ENCODE measurements at places on chromosomes 3 and 15. TPM values are rescaled to one million over a fixed set of nuclear protein-coding genes. Genes with fewer than 3 reads are reported as not detected.
A peak's percentile ranks its signal among the peaks of the same experiment; 100 is the strongest.

DNA sequence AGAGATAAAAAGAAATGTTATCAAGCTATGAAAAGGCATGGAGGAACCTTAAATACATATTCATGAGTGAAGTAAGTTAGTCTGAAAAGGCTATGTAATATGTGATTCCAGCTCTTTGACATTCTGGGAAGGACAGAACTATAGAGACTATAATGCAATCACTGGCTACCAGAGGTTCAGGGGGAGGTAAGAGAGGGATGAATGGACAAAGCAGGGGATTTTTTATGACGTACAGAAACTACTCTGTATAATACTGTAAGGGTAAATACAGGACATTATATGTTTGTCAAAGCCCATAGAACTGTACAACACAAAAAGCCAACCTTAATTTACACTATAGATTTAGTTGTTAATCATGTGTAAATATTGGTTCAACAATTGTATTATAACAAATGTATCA lies 46.1 kb downstream of the MCTP2 start:
- no peak for DNase-seq

Gene RBP2
- not detected for total RNA-seq

GRCh38 chr3:72355168-72355567 lies 493.1 kb downstream of the SHQ1 start:
- no peak for DNase-seq

DNA sequence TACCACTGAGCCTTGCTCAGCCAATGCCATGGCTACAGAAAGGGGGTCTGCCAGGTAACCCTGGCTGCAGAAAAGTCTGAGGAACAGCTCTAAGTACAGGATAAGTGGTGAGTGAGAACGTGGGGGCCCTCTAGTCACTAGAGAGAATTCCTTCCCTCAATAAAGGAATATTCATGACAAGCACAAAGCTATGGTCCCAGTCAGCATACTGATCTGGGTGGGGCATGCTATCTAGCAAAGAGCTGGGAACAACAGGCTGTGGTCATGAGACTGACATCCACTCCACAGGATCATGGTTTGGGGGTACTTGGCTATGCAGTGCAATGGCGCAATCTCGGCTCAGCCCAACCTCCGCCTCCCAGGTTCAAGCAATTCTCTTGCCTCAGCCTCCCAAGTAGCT lies 140.4 kb downstream of the MTHFS start:
- no peak for DNase-seq

DNA sequence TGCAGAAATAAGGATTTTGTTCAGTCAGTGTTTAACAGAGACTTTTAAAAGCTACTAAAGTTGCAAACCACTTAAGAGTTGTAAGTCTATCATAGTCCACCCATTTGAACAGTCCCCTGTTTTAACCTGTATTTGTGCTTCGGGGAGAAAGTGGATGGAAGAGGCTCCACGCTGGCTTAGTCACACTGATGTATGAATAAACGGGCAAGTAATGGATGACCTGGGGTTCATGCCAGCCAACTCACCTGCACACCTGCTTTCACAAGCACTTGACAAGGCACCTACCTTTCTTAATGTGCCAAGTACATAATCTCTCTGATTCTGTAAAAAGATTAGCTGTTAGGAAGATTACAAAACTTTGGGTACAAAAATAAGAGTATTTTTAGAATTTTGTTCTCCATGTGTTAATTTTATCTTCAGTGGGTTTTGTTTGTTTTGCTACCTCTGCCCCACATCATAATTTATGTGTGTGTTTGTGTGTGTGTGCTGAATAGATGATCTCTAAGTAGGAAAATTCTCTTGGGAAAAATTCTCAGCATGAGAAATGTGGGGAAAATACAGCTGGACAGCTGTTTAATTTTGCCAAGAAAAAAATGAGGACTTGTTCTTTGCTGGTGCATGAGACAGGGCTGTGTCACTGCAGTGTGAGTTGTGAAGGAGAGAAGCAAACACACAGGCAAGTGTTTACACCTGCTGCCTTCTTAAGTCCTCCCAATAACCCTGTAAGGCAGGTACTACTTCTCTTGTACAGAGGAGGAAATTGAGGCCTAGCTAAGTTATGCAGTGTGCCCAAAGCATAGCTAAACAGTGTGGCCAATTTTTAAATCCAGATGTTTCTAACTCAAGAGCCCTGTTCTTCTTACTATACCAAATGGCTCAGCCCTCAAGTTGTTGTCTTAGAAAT lies 181.2 kb upstream of the IL12A start:
- DNase-seq, result no peak

Gene ZSCAN29
- 12.2 TPM for total RNA-seq

- no peak for DNase-seq
These were observed 54.1 kb upstream of the AKAP13 start for GRCh38 chr15:85326291-85326690.

- no peak for DNase-seq
These were observed 181.6 kb downstream of the ADAMTSL3 start for GRCh38 chr15:83835479-83835878.

- DNase-seq, result no peak
These were observed 44.9 kb downstream of the GJD2 start for GRCh38 chr15:34709866-34710265.

GRCh38 chr15:86570738-86571137 lies 491.1 kb downstream of the AGBL1 start:
- DNase-seq, result no peak

Gene MLH1
- total RNA-seq, result 48.8 TPM

- peak; percentile 67 for DNase-seq
These were observed 32.4 kb upstream of the ALDH1L1 start for GRCh38 chr3:126212620-126213378.

Gene GOLGA8N
- 4.2 TPM for total RNA-seq

DNA sequence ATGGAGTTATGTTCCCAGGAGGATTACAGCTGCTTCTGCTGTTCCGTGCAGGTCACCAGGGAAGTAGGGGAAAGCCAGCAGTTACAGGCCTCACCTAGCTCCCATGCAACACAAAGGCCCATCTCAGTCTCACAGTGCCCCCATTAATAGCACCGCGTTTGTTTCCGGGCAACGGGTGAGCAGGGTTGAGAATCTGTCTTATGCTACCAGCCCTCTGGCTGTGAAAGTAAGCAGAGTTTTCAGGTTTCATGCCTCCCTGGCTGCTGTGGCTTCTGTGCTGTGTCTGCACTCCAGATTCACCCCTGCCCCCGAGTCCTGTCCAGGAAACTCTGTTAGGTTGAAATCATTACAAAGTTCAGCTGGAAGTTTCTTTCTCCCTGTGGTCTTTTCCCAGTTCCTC lies 254.4 kb upstream of the GPR149 start:
- DNase-seq, result no peak

DNA sequence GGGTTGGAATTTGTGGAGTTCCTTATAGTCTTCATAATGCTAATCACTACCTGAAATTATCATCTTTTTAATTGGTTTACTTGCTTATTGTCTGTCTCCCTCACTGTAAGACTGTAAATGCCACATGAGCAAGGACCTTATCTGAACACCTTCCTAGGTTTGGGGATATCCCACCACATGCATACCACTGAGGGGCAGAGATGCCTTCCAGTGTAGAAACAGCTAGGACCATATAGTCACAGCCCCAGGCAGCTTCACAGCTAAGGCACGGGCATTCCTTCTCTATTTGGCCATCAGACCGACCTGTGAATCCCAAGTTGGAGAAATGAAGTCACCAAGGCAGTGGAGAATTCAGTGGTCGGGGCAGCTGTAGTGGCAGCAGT lies 28.6 kb downstream of the PAQR9 start:
- no peak for DNase-seq

- DNase-seq, result no peak
These were observed 12.1 kb upstream of the THSD4 start for GRCh38 chr15:71103102-71103676.

Gene MAN2C1
- 105 TPM for total RNA-seq

All from heart right ventricle (tissue), 16 donors.